ENCODE measurements at places on chromosomes 7 and 10.

GRCh38 chr7:24297362-24297761 lies 13.4 kb downstream of the NPY start:
- DNase-seq: no peak

DNA sequence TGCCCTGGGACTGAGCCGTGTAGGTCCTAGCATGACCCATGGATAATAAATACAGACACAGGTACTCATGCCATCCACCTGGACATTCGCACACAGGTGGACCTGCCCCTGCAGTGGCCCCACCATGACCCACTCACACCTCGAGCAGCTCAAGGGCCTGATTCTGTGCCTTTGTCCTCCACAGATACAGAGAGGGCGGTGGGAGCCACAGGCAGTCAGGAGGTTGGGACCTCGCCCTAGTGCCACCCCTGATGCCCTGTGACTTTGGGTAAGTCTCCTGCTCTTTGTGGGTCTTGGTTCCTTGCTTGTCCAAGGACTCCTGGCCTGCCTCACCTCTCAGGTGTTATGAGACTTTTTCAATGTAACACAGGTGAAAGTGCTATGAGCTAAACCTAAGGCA lies 42.9 kb downstream of the C10orf120 start:
- DNase-seq: no peak

DNA sequence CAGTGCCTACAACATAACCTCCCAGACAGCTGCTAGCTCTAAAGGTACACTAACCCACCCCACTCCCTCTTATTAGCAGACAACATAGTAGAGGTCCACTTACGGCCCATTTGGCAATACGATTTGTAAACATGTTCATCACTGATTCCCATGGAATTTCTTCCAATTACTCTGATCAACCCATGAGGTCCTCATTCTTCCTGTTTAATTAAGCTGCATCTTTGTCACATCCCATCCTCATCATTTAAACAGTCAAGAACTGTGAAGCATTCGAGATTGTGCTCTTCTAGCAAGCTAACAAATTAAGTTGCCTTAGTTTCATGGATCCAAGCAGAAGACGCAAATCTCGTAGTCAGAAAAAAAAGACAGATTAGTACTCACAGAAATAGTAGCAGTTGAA lies 622.2 kb upstream of the VSTM2A start:
- no peak for DNase-seq

- DNase-seq: no peak
Measured at GRCh38 chr10:90088024-90088317, 386.6 kb downstream of the KIF20B start.

GRCh38 chr10:46257099-46257498 lies 29.7 kb upstream of the ANTXRL start:
- no peak for DNase-seq

GRCh38 chr7:97771576-97771975 lies 39.7 kb downstream of the TAC1 start:
- DNase-seq: no peak

DNA sequence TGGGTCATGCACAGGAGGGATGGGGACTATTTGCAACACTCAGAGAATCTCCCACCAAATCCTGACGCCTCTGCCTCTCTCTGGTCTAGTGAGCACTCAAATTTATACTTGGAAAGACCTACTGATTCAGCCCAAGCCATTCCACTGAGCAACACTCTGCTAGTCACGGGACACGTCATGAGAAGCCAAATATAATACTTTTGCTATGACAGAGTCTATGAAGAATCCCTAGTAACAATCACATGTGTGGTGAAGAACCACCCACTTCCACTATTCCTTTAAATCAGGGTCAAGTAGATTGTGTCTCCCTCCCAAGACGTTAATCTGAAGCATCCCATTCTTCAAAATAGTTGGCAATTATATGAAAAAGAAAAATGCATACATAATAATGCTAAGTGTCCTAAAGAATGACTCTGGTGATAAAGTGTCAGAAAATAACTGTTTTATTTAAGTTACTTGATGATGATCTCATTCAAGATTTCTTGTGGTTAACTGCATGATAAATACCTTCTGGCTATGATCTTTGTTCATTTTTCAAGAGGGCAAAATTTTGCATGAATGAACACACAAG lies 28.5 kb downstream of the CHCHD3 start:
- no peak for DNase-seq

Data from omental fat pad (tissue), 4 donors.